Mesothelial cell of epicardium (in vitro differentiated cells): ENCODE measurements at places on chromosomes 12 and 14. TPM values are rescaled to one million over a fixed set of nuclear protein-coding genes. Genes with fewer than 3 reads are reported as not detected.

- DNase-seq = no peak
Measured at GRCh38 chr12:22668441-22668840, 43.5 kb downstream of the ETNK1 start.

GPR84 gene
- 0.18 to 0.32 TPM (median 0.24 TPM) in 3 replicates for total RNA-seq

- no peak for DNase-seq
Measured at GRCh38 chr12:96198965-96199364, 4.8 kb downstream of the ELK3 start.

DNA sequence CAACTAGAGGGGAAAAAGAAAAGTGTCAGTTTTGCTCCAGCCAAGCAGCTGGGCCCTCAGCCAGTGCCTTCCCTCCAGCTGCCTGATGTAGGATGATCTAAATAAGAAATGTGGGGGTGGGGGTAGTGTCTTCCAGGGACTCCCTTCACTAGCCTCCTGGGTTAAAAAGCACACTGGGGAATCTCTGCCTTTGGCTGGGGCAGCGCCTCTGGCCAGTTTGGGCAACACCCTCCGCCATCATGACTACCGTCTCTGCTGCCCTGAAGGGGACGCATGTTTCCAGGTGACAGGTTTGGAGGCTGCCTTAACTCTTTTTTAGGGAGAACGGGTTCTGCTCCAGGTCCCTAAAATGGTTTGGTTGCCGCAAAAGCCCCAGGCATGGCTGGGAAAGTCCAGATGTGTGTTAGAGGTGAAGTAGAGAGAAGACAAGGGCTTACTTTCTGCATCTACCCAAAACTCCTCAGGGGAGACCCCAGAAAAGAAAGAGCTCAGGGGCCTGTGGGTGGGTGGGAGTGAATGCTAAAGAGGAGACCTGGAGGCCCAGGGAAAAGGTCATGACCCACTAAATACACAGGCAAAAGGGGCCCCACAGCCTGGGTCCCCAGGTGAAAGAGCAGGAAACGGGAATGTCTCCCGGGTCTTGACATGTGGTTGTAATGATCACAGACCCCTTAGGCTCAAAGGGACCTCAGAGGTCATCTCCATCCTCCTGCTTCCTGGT, 132.8 kb upstream of the CCND2 start:
- no peak for DNase-seq
